ENCODE measurements at places on chromosomes 5 and 9.

DNA sequence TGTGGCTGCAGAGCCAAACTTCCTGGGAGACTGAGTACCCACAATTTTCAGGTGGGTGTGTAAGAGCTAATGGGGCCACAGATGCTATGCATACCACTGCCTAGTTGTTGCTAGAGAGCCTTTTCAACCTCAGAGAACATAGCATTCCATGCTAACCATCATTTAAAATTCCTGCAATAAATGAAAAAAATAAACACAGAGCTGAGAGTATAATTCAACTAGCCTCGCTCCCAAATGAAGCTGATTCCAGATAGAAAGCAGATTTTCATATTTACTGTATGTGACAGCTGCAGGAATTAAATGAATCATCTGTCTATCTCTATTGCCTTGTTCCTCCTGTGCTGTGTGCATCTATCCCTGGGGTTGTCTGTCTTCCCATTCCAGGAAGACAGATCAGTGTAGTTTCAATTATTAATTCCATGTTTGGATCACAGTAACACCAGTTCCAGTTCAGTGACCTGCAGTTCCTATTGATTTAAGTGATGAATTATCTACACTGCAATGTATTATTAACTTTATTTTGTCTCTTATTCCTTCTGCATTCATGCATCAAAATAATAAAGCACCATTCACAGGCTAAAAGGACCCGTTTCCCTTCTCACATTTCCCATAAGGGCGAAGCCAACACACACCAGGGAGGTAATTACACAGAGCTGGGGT is 324.5 kb downstream of the SLIT3 start:
- DNase-seq, result no peak

DNA sequence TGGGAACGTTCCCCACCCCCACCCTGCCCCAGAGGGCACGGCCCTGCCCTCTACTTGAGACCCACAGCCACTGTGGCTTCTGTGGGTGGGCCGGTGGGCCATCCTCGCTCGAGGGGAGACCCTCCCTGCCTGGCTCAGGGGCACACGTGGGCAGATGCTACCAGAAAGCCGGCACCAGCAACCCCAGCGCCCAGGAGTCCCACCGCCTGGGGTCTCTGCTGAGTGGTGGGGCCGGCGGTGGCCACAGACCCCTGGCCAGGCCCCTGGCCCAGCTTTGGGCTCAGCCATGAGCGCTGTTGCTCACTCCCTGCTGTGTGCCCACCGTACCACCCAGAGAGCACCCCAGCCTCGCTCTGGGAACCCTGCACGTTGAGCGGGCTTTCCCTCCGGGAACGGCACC is 16.5 kb upstream of the NRARP start:
- DNase-seq, result no peak

GRCh38 chr5:12237837-12238575 is 333.8 kb upstream of the CTNND2 start:
- DNase-seq, result no peak

DNA sequence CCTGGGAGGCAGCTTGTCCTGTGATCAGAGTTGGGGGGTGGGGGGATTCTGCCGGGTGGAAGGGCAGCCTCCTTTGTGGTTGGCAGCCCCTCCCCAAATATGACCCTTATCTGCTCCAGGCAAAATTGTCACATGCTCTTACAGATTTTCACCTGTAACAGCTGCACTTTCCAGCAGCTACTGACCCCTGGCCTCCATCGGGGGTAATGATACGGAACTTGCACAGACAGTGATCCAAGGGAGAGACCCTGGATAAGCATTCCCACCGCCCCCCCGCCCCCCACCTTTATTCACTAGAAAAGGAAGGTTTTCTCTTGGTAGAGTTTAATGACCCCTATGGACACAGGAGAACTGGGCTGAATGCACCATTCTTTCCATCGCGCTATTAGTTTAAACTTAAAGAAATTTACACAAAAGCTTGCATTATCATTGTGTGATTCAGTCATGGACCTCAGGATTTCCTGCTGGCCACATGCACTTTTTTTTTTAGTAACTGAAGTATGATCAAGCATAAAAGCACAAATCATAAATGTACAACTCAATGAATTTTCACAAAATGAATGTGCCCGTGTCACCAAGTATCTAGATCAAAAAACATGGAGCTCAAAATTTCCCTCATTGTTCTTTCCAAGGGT is 10.7 kb upstream of the ZBTB34 start:
- no peak for DNase-seq

GRCh38 chr5:172334196-172334595 is 50.6 kb upstream of the UBTD2 start:
- no peak for DNase-seq

DNA sequence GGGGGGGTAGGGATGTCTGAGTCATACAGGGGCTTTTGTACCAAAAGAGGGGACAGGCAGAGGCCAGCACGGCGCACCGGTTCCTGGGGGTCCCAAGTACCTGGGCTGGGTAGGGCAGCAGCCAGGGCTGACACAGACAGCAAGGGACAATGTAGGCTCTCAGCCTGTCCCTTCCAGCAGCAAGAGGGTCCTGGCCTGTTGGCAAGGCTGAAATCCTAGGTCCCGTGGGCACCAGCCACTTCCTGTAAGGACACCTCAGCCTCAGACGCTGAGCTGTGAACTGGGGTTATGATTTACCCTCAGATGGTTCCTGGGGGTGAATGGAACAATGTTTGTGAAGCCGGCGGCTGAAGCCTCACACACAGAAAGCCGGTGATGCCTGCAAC is 41.3 kb downstream of the NACC2 start:
- no peak for DNase-seq

- no peak for DNase-seq
Measured at GRCh38 chr9:28518439-28518838, 945.2 kb upstream of the C9orf72 start.

DNA sequence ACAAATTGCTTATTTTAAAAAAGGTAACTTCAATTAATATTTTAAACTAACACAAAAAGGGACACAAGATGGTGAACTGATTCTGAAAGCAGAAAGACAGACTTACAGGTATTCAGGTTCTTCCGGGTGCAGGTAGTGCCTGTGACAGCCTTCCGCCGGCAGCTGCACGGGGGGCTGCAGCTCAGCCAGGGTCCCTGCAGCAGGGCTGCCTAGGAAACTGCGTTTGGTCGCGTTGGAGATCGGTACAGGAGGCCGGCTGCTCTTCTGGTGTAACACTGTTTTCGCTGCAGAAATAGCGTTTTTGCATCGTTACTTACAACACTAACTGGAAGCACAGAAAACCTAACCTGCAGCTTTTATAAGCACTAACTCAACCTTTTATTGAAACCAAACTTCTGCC is 80.0 kb downstream of the CAMSAP1 start:
- DNase-seq, result no peak

GRCh38 chr9:72554221-72554641 is 32.8 kb downstream of the TMC1 start:
- no peak for DNase-seq

GRCh38 chr9:7146582-7146981 is 388.8 kb downstream of the KDM4C start:
- no peak for DNase-seq

DNA sequence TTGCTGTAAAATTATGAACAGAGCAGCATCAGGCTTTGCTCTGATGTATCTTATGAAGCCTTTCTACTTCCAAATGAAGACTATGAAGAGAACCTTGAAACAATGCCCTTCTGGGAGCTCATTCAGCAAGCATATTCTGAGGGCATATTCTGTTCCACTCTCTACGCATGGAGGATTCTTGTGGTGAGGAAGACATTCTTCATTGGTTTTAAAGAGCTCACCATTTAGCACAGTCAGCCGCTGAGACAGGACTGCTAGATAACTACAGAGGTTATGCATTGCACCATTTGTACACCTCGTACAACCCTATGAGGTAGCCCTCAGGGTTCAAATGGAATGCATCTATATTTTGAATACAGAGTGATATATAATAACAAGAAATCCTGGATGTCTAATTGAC is 61.0 kb downstream of the INVS start:
- DNase-seq, result no peak

DNA sequence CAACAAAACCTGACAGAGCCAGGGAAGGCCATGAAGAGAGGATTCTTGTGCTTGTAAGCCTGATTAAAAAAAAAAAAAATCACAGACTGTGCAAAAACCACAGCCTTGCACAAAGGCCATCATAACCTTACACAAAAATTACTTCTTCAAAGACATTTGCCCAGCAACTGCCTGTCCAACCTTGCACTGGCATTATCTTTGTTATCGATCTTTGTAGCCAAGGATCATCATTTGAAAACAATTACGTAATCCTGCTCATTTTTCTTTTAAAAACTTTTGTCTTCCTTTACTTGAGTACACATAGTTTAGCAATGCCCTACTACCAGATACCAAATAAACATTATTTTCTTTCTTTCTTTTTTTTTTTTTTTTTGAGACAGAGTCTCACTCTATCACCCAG is 125.1 kb downstream of the TEX10 start:
- no peak for DNase-seq

DNA sequence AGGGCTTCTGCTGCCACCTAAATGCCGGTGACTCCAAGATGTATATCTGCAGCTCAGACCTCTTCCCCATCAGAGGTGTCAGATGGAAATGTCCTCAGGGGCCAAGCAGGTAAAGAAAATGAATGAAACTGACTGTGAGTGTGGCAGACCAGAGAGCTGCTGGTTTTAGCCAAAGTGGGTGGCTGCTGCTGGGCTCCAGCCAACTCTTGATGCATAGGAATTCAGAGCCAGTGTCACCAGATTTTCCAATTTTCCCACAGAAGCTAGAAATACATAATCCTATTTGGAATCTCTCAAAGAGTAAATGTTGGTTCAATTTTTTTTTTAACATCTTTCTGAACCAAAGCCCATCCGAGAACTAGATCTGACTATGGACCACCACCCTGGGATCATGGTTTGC is 161.2 kb upstream of the SPRY4 start:
- no peak for DNase-seq

GRCh38 chr5:137649228-137649935 is 86.5 kb downstream of the KLHL3 start:
- no peak for DNase-seq

DNA sequence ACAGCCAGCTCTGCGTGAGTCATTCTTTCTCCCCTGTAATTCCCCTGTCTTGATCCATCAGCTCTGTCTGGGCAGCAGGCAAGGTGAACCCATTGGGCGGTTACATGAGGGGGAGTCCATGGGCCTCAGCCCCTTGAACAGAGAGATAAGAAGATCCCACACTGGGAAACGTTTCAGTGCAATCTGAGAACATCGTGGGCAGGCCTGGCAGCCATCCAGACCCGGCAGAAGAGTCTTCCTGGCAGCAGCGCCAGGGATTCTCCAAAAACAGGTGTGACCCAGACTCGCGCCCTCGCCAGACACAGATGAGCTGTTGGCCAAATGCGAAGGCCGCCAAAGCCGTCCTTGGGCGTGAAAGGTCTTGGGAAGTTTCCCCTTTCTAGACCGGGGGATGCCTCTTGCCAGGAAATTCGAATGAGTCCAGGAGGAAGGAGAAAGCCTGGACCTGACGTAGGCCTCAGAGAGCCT is 6.4 kb upstream of the SLC12A7 start:
- DNase-seq, result no peak

- DNase-seq, result no peak
Measured at GRCh38 chr5:171226864-171227263, 82.2 kb upstream of the TLX3 start.

DNA sequence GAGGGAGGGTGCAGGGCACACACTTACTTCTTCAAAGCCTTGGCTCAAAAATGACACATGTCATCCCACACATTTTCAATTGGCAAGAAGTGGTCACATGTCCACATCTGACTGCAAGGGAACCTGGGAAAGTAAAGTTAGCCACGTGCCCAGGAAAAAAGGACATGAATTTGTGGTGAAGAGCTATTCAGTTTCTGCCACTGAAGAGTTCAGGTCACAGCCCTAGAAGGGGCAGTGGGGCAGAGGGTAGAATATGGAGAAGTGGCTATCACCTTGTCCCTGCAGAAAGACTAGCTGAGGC is 1.9 kb upstream of the RGS14 start:
- DNase-seq, result no peak

- peak; percentile 43 for DNase-seq
Measured at GRCh38 chr9:89428901-89429890, 68.7 kb downstream of the SEMA4D start.

GRCh38 chr5:17325770-17326599 is 108.6 kb downstream of the BASP1 start:
- no peak for DNase-seq

GRCh38 chr5:179185256-179185940 is 125.2 kb downstream of the ZNF354C start:
- DNase-seq, result no peak

- DNase-seq, result no peak
Measured at GRCh38 chr9:3936520-3937235, 363.2 kb downstream of the GLIS3 start.

- no peak for DNase-seq
Measured at GRCh38 chr5:176985516-176985915, 21.1 kb downstream of the UIMC1 start.

GRCh38 chr5:160049099-160049498 is 40.2 kb downstream of the TTC1 start:
- DNase-seq, result no peak

GRCh38 chr9:77600810-77601209 is 47.3 kb downstream of the GNA14 start:
- DNase-seq, result no peak

DNA sequence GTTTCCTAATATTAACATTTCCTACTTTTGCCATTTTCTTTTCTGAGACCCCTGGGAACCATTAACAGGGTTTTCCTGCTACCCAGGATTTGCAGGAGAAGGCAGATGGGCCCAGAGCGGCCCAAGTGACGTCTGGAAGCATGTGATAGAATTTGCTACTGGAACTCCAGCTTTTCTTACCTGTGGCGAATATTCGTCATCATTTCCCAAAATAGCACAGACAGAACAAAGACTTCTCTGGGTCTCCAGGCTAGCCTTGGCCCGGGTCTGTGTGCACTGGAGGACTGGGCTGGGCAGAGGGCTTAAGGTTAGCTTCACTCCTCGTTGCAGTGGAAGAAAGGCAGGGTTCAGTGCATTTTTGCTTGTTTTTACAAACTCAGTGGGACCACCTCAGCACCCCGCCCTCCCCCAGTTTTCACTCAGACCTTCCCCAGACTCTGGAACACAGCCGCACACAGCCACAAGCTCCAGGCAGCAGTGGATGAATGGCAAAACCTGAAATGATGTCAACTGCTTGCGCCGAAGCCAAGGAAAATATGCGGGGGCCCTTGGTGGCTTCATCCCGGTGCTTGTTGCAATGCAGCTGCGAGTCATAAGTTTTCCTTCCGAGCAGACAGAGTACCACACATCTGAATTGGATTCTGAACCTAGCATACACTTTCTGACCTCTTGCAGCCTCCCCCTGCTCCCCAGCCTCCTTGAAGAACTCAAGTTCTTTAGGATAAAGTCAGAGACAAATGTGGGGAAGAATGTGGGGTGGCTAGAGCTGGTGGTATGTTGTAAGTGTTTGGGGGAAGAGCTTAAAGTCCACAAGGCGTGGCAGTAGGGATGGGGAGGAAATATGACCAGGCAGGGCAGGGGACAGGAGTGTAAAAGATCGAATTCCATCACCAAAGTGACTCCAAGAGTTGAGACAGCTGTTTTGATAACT is 586.0 kb downstream of the CCDC171 start:
- no peak for DNase-seq

GRCh38 chr5:30891660-30892059 is 301.8 kb upstream of the CDH6 start:
- DNase-seq, result no peak

GRCh38 chr5:134911285-134912206 is 6.6 kb downstream of the PCBD2 start:
- no peak for DNase-seq

- DNase-seq, result no peak
Measured at GRCh38 chr5:34511915-34512314, 144.2 kb upstream of the RAI14 start.

GRCh38 chr5:87231037-87231808 is 36.5 kb upstream of the RASA1 start:
- DNase-seq, result no peak
